ENCODE measurements at places on chromosomes 12 and 14.

GRCh38 chr12:30144777-30145683, 361.3 kb upstream of the TMTC1 start:
- no peak for DNase-seq

DNA sequence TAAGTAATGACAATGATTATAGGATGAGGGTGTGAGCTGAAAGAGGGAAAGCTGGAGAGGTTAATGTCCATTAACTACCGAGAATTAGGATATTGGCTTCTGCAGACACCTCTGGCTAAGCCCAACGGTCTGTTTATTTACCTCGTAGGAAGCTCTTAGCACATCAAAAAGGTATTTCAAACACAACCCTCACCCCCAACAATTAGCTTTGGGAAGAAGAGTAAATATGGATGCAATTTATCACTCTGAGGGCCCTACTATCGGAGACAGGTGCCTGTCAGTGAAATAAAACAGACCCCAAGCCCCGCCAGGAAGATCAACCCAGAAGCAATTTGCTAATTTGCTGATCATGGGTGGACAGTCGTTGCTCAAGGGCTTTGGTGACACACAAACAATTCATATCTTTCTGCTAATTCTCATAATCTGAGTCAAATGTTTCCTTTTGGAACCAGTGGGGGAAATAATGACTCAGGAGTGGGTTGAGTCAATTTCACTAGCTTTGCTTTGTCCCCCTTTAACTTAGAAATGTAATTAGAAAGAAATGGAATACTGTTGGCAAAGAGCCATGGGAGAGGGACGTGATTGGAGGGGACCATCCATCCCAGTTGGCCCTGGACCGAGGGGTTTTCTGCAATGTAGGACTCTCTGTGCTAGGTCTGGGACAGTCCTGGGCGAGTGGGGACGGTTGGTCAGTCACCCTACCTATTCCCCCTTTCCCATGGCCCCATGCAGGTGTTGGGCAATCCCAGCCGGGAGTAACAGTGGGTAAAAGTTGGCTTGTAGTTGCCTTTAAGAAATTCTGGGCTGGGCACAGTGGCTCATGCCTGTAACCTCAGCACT, 99.1 kb upstream of the MED13L start:
- peak; percentile 78 for DNase-seq

DNA sequence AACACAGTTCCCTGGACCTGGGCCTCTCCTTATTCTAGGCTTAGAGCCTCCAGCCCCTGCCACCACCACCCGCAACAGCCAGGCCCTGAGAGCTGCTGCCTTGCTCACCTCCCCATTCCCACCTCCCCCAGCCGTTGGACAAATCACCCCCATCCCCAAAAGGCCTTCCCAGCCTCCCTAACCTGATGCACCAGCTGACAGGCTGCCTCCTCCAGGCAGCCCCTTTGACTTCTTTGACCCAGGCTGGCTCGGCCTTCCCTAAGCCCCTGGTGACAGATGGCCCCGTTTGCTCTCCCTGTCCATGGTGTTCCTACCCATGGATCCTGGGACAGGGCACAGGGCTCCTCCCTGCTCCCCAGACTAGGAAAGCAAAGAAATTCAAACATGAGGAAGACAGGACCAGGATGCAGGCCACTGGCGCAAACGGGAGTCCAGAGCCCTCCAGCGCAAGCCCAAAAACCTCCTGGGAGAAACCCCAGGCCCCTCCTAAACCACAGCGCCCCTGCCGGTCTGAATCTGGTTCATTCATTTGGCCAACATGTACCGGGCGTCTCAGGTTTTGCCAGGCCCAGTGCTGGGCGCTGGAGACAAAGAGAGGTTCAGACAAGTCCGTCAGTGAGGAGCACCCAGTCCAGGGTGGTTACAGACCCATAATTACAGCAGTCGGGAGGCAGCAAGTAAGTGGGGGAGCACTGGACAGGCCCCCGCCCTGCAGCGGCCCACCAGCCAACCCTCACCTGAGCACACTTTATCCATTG, 2.4 kb downstream of the AKT1 start:
- no peak for DNase-seq

- DNase-seq = no peak
Observed at GRCh38 chr12:39835517-39836489, 216.2 kb upstream of the ABCD2 start.

DNA sequence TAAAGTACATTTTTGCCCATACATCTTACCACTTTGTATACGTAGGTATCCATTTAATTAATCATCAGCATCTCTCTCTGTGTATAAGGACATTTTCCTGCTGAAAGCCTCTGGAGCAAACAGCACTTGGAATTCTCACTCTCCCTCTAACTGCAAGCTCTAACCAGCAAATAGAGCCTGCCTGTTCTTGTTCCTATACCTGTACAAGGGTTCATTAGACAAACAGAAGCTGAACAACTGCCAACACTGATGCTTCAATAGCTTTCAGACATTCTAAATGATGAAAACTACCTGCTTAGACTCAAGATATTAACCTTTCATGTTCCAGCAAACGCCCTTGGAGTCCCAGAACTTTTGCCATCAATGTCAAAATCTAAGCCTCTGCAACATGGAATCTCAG, 98.0 kb downstream of the KCNH5 start:
- no peak for DNase-seq

DNA sequence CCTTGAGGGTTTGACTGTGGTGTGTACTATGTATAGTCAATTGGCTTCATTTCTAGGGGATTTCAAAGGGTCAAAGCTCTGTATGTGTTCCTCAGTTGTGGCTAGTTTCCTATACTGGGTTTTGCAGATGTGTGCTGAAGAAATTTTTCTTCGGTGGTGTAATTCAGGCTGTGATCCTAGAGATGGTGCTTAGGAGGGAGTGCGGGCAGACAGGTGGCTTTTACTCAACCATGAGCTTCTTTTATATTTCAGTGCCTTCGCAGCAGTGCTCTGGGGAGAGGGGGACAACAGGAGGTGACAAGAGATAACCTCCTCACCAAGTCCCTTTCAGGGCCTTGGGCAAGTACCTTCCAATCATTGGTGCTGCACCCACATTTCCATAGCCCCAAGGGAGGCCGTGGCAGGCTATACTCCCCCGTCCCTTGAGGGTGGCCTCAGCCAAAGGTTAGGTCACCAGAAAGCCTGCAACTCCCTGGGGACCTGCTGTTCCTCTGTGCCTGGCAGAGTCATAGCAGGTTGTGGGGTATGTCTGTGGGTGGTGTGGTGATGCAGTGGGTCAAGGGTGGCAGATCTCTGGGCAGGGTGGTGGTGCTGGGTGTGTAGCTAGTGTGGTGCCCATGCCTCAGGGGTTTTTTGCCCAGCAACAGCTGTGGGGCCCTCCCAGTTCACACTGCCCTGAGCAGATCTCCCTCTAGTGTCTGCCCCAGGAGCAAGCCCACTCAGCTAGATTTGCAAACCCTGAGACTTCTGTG, 37.0 kb upstream of the TMX1 start:
- no peak for DNase-seq

GRCh38 chr12:130184404-130185090, 22.3 kb downstream of the FZD10 start:
- no peak for DNase-seq

DNA sequence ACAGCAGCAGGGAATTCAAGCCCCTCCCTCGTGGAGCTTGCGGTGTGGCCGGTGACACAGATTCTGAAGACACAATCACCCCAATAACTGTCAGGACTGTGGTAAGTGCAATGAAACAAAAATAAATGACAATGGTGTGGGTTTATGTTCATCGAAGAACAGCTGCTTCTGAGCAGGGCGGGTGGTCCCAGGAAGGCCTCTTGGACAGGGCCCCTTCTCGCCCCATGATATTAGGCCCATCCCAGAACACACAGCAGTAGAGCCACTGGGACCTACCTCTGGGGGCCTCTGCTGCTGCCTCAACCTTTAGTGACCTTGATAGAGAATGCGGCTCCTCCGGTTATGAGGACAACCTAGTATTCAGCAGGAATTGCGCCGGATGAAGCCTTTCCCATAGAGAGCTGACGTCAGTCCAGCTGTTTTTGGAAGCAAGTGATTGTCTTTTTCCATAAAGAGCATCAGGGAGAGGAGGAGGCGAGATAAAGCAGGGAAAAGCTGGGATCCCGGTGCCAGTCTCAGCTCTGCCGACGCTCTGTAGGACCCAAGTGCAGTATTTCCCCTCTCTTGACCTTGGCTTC, 84.1 kb upstream of the BCL11B start:
- no peak for DNase-seq

DNA sequence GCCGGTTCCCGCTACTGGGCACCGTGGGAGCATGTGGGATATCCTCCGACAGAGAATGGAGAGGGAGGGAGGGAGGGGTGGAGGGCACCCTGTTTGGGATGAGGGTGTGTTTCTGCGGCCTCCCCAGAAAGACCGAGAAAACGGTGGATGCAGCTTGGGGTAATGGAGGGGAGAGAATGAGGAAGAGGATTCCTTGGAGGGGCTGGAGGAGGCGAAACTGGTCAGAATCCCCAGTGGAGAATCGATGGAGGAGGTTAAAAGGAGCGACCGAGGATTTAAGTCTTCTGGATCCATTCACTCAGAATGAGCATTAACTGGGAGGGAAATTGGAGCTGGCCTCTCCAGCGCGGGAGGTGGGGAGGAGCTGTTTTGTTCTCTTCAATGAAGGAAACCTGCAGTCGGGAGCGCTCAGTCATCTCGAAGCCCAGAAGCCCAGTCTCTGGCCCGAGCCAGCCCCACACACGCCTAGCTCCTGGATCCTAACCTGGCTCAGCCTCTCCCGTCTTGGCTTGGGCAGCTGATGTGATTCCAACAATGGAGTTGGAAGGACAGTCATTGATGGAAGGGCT, 581 bp downstream of the ARG2 start:
- DNase-seq = no peak

GRCh38 chr12:28413460-28414109, 223.3 kb downstream of the CCDC91 start:
- no peak for DNase-seq

DNA sequence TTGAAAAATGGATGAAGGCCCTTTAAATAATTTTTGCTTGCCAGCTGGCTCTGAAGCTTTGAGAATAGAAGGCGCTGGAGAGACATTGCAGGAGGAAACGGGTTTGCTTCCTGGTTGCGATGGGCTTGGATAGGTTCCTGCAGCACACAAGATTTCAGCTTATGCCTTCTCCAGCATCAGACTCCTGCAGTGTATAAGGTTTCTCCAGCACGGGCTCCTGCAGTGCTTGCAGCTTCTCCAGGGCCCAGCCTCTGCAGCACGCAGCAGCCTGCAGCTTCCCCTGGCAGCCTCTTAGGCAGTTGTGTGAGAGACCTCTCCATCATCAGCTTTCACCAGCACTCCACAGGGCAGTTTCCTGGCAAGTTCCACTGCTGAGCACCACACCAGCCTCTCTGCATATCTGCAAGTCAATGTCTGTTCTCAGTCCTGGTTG, 78.7 kb upstream of the ZDHHC17 start:
- no peak for DNase-seq

DNA sequence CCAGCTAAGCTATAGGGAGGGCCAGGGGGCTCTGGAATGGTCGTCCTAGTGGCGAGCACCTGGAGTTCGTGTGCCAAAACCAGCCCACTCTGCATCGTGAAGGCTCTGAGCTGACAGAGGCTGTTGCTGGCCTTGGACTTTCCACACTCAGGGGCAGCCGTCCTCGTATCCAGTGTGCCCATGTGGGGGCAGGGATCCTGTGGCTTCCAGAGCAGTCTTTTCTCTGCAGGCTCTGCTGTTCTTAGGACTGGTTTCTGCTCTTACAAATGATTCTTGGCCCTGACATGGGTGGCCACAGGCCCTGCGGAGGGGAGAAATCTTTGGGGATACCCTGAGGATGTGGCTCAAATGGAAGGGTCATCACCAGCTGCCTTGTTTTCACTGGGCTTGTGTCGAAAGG, 177.4 kb upstream of the FKBP4 start:
- no peak for DNase-seq

GRCh38 chr12:67052981-67053380, 216.2 kb upstream of the CAND1 start:
- no peak for DNase-seq

- no peak for DNase-seq
Observed at GRCh38 chr14:71381814-71382213, 474.6 kb downstream of the PCNX1 start.

- no peak for DNase-seq
Observed at GRCh38 chr14:103450416-103450815, 65.2 kb downstream of the MARK3 start.

- no peak for DNase-seq
Observed at GRCh38 chr12:19338405-19338804, 100.9 kb upstream of the AEBP2 start.

DNA sequence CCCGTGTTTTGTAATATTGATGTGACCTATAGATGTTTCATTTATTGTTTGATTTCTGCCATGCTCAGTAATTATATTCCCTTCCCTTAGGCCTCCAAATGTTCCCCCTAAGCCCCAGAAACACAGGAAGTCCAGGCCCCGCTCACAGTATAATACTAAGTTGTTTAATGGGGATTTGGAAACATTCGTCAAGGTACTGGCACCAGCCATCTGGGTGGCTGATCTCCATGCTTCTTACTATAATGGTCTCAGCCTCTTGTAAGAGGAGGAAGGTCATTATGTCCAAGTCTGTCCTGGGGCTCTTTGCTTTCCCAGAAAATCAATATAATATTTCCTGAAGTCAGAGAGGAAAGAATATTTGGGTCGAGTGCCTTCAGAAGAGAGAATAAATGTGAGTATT, 130.9 kb downstream of the KICS2 start:
- DNase-seq = no peak

- DNase-seq = no peak
Observed at GRCh38 chr14:100911665-100912316, 8.3 kb upstream of the RTL1 start.

- DNase-seq = no peak
Observed at GRCh38 chr14:20857630-20858261, 33.4 kb upstream of the RNASE3 start.

GRCh38 chr12:3114671-3115070, 37.5 kb downstream of the TSPAN9 start:
- no peak for DNase-seq

- DNase-seq = no peak
Observed at GRCh38 chr12:109461049-109461845, 15.9 kb downstream of the KCTD10 start.

DNA sequence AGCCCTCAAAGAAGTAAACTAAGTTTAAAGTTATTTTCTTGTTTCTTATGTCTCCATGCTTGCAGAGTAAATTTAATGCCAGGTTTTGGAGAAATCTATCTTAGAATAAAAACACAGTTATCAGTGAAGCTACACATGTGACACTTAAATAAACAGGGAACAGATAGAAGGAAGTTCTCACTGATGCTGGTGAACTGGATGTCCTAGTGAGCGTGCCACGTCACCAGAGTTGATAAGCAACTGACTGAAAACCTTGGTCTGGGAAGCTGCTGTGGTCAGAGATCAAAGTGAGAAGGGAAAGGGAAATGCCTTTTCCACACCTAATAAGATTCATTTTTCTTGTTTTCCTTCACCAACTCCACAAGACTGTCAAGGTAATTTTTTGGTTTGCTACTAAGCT, 74.8 kb upstream of the PCED1B start:
- no peak for DNase-seq

GRCh38 chr12:46087916-46088439, 97.6 kb upstream of the SCAF11 start:
- no peak for DNase-seq

DNA sequence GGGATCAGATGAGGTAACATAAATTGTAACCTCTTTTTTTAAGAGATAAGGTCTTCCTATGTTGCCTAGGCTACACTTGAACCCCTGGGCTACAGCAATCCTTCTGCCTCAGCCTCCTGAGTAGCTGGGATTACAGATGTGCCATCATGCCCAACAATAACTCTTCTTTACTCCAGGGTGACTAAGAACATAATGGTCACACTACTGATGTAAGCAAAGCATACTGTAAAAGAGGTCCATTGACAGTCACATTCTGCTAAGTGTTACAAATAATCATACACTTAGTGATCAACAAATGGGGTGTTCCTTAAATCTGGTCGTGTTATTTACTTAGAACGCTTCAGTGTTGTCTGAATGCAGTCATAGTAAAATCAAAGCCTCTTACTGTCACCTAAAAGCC, 68.9 kb downstream of the EPS8 start:
- DNase-seq = no peak

Data from amniotic stem cell (primary cell).